ENCODE measurements at places on chromosomes 11 and 22.
A peak's percentile ranks its signal among the peaks of the same experiment; 100 is the strongest.

DNA sequence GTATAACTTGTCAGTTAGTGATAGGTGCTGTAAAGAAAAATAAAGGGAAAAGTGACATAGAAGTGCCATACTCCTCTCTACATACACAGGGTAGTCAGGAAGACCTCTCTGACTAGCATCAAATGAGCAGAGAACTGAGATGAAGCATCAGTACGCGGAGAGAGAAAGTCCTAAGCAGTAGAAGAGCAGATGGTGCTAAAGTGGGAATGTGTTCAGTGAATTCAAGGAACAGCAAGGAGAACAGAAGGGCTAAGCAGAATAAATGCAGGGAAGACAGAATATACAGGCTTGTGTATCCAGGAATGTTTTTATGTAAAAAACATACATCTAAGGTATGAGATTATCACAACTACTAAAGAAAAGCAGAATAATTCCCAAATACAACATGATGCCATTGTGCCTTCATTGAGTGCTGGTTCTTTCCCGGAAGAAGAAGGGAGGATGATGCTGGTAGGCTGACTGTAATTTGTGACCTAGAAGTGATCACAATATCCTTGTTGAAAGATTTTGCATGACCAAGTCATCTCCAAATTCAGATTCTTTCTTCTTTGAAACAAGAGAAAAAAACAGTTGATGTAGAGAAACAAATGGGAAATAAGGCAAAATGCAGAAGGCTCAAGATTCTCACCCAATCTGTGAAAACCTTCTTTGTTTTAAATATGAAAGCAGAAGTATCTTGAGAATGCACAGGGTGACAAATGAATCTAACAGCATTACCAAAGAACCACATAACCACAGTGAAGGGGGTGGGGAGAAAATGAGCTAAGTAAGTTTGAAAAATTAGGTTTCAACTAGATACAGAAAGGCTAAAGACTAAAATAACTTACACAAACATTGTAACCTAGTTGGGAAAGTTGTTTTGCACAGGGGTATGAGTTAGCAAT lies 20.5 kb downstream of the MRE11 start:
- DNase-seq, result no peak

DNA sequence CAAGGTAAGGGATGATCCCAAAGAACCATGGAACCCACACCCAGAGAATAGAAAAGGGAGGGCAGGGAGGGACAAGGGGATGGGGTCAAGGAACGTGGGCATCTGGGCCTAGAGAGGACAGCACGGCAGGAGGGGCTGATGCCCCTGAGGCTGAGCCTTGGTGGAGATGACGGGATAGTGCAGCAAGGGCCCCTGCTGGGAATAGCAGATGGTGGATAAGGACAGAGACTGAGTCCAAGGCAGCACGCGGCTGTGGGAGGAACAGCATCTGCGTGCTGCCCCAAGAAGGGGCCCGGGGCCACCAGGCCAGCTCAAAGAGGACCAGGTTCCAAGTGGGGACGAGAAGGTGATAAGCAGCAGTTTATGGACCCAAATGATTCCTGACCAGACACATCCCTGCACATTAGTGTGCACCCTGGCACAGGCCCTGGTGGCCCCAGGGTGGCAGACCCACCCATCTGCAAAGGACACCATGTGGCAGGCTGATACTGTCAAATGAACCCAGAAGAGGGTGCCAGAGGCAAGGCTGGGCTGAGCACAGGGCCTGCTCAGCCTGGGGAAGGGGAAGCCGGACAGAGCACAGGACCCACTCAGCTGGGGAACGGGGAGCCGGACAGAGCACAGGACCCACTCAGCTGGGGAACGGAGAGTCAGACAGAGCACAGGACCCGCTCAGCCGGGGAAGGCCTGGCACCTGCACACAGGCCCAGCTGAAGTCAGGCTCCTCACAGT lies 12.8 kb upstream of the TESMIN start:
- DNase-seq, result no peak

- no peak for DNase-seq
Observed at GRCh38 chr11:79313530-79313913, 127.3 kb downstream of the TENM4 start.

- DNase-seq, result no peak
Observed at GRCh38 chr11:1087961-1088926, 13.6 kb downstream of the MUC2 start.

- DNase-seq, result no peak
Observed at GRCh38 chr11:16893456-16894066, 120.7 kb downstream of the PLEKHA7 start.

- DNase-seq, result peak; percentile 37
Observed at GRCh38 chr22:39237318-39238100, 7.3 kb downstream of the PDGFB start.

- no peak for DNase-seq
Observed at GRCh38 chr11:3865388-3866193, 10.1 kb downstream of the STIM1 start.

GRCh38 chr11:134751766-134752165 lies 339.7 kb upstream of the B3GAT1 start:
- no peak for DNase-seq

DNA sequence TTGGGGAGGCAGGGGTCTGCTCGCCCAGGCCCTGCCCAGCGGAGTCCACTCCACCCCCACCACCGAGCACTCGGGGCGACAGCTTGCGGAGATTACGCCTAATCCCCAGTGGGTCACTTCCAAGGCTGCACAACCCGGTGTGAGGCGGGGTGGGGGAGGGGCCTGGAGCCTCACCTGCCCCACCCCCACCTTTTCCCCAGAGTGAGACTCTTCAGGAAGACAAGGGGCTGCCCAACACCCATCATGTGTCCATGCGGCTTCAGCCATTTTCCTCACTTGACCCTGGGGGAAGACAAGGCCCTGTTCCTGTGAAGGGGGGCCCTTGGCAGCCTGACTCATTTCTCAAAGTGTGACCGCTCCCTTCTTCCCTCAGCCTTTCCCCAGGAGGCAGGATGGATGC lies 12.5 kb downstream of the SYNGR1 start:
- DNase-seq, result no peak

DNA sequence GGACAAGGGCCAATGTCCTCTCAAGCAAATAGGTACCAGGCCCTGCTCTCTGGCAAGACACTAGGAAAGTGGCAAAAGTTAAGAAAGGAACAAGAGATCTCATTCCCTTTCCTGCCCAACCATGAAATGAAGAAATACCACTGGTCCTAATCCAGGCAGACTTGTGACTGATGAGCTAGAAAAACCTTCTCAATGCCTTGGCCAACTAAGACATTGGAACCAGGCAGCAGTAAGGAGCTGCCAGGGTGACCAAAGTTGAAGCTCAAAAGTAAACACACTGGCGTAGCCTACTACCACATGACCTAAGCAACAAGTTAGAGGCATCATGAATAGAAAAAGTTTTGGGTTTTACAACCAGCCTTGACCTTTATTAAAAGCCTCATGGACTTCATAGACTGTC lies 45.1 kb upstream of the CHST1 start:
- no peak for DNase-seq

GRCh38 chr11:97888641-97889040 lies 1132.1 kb upstream of the CNTN5 start:
- DNase-seq, result no peak

GRCh38 chr22:48973694-48974041 lies 854.0 kb downstream of the BRD1 start:
- no peak for DNase-seq

GRCh38 chr11:17588721-17589120 lies 41.7 kb downstream of the OTOG start:
- peak; percentile 3 for DNase-seq

DNA sequence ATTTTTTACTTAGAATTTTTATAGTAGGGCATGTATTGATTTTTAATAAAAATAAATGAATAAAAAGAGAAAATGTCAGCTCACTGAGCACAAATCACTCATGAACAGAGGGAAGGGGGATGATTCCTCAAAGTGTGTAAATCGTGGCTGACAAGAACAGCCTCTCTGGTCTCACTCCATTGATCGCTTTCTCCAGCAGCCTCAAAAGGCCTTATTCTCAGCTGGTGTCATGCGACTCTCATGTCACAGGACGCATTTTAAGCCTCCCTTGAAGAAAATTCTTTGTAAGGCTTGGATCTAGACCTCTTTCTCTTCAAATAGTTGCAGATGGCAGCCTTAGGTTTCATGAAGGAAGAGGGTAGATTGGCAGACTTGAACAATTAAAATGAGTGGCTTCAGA lies 33.9 kb upstream of the SLC5A12 start:
- no peak for DNase-seq

- peak; percentile 89 for DNase-seq
Observed at GRCh38 chr11:120527111-120527761, 15.7 kb downstream of the GRIK4 start.

DNA sequence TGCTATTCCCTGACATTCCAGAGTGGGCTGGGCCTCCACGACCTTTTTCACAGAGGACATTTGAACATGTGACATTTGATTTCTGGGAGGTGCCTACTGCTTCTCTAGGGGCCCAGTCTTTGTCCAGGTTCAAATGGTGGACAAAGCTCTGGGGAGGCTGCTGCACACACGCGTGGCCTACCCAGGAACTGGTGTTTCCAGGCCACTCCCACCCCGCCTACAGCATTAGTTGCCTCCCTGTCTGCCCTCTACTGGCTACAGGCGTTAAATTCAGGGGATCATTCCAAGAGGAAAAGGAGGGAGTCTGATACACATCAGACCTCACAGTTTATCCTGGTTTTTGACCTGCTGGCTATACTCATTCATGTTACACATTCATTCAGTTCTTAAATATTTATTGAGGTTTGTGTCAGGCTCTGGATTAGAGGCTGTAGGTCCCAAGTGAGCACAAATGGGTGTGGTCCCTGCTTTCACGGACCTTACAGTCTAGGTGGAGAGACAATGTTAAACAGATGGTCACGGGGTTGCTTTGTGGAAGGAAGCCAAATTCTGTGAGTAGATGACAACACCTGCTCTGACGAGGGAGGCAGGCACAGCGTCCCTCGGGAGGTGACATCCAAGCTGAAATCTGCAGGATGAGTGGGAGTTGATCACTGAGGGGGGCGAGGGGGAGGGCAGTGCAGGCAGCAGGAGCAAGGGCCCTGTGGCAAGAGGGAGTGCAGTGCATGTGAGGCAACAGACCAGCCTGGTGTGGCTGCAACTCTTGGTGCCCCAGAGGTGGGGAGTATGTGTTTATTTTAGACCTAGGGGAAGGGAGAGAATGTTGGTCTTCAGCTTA lies 11.8 kb downstream of the TUB start:
- DNase-seq, result peak; percentile 54

- DNase-seq, result no peak
Observed at GRCh38 chr11:108961095-108961494, 296.2 kb downstream of the DDX10 start.

DNA sequence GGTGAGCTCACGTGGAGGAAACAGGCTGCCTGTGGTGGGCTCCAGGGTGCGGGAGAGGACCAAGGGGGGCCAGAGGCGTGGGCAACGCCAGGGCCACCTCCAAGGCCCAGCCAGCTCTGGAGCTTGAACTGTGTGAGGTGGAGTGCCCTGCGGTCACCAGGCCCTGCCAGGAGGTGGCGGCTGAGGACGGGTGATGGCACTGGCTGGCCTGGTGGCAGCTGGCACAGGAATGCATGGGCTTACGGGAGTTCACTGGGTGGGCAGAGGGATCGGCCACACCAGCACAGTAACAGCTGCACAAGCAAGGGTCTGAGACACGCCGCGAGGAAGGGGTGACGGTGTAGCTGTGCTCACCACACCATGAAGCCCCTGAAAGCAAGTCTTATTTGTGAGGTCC lies 15.8 kb downstream of the TOLLIP start:
- DNase-seq, result peak; percentile 40

DNA sequence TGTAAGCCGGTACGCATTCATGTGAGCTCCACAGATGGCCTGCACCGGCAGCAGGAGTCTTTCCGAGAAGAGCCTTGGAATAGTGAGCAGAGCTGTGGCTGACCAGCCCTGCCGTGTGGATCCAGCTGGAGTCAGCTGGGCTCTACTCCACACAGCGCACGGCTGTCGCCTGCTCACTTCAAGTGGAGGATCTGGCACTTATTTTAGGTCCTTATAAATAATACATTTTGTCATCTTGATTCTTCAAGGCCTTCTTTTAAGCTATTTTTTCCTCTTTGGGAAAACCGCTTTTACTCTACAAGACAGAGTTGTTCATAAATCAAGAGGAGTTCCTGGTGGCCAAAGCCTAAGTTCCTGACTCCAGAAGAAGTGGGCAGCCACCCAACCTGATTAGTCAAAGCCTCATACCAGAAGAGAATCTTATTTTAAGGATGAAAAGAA lies 93.8 kb downstream of the KCNC1 start:
- peak; percentile 81 for DNase-seq

DNA sequence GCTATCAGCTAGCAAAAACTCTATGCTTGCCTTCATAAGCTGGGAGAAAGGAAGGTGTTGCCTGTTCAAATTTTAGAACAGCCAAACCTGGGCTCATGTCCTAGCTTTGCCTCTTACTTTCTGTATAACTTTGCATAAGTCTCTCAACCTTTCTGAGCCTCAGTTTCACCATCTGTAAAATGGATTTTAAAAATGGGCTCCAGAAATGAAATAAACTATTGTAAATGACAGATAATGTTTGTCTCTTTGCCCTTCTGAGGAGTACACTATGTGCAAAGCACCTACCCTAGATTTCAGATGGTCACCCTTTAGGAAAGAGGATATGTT lies 68.7 kb downstream of the FAM168A start:
- DNase-seq, result no peak

DNA sequence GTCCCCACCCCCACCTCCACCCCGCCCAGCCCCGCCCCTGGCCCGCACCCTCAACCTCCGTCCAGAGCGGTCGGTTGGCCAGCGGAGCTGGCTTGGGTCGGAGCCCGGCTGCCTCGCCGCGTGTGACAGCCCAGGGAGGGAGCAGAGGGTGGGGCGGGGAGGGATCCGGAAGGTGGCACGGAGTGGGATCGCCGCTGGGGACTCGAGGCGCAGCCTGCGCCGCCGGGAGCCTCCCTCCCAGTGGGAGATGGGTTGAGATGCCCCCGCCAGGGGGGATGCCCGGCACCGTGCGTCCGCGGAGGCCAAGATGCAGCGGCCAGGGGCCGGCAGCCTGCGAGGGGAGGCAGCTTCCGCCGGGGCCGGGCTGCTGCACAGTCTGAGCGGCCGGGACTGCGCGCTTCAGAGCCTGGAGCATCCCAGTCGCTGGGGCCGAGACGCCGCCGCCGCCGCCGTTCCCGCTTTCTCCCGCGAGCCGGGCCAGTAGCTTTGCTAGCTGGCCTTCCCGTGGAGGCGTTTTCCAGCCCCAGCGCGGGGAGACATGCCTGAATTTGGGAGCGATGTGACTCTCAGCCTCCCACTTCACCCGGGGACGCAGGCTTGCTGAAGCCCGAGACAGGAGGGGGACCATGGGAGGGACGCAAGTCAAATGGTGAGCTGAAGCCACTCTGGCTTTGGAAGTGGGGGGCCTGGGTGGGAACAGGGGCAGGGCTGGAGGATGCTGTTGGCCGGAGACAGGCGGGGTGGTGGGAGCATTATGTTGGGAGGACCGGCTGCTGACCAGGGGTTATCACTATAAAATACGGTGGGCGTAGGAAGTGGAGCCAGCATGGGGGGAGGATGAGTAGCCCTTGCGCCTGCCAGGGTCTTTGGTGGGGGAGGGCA lies 40.2 kb downstream of the DIXDC1 start:
- peak; percentile 70 for DNase-seq

- DNase-seq, result no peak
Observed at GRCh38 chr22:37329238-37330140, 47.2 kb downstream of the CYTH4 start.
